Ureter (tissue), 1 donor: ENCODE measurements at places on chromosomes 7 and 10.

DNA sequence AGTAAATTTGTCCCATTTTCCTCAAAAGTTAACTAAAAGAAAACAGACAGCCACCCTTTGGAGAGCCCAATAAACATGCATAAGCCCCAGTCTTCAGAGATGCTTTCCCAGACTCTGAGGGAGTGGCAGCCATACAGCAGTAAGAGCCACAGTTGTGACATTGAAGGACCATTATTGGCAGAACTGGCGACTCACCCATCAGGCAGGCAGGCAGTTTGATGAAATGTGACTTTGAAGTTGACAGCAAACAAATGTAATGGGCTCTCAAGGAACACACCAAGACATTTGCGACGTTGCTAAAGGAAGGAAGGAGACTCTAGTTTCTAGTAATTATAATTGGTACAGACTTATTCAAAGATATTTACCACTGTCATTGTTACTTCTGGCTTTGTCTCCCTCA is 287.5 kb upstream of the PHYHIPL start:
- no peak for DNase-seq

- peak; percentile 77 for DNase-seq
Observed at GRCh38 chr10:43287056-43288007, 20.5 kb upstream of the RASGEF1A start.

DNA sequence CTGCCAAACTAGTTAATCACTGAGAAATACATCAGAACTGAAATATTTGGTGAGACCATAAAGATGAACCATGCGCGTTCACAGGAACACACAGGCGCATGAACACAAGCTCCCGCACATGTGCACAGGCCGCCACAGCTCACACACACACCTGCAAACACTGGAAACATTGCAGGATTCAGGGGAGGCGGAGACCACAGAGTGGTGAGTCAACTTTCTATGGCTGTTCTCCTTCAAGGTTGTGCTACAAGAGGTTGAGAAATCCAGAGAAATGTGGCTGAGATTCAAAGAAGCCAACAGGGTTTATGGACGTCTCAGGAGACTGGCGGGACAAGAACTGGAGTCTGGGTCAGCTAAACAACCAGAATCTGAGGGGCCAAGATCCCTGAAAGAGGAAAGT is 17.8 kb downstream of the ESYT2 start:
- no peak for DNase-seq

DNA sequence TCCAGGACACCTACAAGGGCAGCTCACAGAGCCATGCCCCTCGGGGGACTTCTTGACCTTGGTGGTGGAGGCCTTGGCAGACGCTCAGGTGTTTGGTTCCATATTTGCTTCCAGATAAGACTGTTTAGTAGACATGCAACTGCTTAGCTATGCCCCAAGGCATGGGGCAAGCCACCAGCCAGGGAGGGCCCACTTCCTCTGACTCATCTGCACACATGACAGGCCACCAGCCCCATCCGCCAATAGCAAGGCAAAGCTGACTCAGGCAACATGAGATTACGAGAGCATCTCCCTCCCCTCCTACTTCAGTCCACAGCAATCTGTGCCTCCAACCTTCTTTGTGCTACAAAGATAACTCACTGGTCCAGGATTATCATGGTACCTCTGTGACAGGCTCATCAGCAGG is 54.9 kb downstream of the KCNMA1 start:
- no peak for DNase-seq

GRCh38 chr10:1426786-1427185 is 310.5 kb downstream of the ADARB2 start:
- DNase-seq, result no peak

GRCh38 chr10:91601212-91601611 is 31.7 kb downstream of the PPP1R3C start:
- DNase-seq, result no peak

DNA sequence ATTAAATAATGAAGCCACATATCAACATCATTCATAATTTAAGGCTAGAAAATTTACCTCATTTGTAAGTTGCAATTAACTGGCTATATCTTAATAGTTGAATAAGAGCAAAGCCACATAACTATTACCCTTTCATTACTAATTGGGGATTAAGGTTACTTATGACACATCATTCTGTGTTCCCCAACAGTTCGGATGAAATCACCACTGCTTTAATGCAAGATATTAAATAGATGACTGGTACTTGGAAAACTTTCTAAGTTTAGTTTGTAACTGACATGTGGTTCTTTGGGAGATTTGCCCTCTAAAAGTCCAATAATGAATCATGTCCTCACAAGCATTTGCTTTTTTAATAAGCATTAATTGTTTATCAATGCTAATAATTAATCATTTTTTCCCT is 109.1 kb downstream of the MTERF1 start:
- no peak for DNase-seq

DNA sequence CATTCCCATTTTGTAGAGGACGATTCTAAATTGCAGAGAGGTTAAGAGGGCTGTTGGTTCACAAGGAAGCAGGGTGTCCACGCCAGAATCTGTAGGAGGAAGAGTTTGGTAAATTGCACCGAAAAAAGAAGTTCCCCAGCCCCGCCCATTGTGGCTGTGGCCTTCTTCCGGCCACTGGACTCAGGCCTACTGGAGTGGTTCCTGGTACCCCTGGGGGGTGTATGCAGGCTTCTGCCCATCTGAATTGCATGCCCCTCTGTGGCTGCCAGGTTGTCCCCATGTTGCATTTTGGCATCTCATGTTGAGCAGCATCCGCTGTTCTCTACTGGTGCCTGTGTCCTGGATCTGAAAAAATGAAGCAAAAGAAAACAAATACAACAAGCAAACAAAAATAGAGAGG is 234.2 kb downstream of the WDR11 start:
- DNase-seq, result no peak

DNA sequence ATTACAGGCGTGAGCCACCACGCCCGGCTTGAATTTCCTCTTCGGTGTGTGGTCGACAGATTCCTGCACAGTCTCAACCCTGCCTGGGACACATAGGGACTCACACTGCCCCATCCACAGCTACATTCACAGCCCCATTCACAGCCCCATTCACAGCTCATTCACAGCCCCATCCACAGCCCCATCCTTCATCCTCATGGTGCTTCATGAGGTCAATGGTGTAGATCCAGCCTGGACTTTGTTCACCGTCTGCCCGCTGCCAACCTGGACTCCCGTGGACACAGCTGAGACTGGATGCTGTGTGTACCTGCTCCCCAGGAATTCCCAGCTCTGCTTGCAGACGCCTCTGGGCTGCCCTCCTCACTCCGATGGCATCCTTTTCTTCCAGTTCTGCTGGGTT is 5.2 kb downstream of the IDI2 start:
- no peak for DNase-seq

DNA sequence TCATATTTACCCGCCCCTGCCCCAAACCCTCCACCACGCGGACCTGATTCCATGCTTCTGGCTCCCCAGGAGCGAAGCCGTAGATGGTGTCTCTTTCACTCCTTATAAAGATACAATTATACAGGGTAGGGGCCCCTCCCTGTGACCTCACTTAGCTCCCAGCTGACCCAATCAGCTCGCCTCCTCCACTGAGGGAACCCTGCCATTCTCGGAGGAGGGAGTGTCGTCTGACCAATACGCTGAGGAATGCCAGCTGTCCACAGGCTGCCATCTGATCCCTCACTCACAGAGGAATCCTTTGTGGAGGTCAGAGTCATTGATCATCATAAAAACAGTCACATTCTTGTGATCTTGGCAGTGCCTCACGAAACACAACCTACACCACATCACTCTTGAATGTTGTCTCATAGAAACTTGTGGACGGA is 67.5 kb upstream of the INSIG1 start:
- DNase-seq, result no peak

DNA sequence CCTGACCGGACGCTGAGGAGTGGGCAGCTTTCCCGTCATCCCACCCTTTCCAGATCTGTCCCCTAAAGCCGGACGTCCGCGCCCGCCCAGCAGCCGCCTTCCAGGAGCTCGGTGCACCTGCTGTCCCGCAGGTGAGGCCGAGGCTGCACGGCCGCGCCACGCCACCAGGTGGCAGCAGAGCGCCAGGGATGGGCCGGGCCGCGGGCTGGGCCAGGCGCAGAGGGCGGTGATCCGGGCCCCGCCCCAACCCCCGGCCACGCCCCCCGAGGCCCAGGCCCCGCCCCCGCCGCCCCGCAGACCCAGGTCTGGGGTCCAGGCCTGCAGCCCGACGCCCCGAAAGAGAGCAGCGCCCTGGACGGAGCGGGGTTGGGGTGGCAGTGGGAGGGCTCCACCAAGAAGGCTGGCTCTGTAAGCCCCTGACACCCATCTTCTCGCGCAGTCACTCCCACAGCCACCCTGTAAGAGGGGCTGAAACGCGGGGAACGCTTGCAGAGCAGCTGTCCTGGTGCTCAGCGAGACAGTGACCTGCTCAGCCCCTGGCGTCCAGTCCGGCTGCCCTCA is 32.2 kb downstream of the FOXL3 start:
- DNase-seq, result peak; percentile 75

- DNase-seq, result no peak
Observed at GRCh38 chr7:19101472-19101871, 16.0 kb downstream of the TWIST1 start.

DNA sequence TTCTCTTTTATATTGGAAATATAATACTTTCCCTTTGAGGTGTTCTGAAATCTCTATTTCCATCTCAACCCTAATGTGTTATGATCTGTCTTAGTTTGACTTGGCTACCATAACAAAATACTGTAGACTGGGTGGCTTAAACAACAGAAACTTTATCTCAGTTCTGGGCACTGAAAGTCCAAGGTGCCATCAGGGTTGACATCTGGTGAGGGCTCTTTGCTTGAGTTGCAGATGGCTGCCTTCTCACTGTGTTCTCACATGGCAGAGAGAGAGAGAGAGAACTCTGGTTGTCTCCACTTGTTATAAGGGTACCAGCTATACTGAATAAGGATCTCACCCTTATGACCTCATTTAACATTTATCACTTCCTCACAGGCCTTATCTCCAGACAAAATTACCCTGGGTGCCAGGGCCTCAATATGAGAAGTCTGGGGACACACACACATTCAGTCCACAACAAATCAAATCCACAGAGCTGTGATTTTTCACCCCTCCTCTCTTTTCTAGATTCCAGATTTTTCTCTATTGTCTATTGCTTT is 104.5 kb downstream of the SRI start:
- no peak for DNase-seq

- DNase-seq, result no peak
Observed at GRCh38 chr10:124429576-124429975, 10.9 kb upstream of the OAT start.

GRCh38 chr7:24036033-24036412 is 248.0 kb upstream of the NPY start:
- no peak for DNase-seq

DNA sequence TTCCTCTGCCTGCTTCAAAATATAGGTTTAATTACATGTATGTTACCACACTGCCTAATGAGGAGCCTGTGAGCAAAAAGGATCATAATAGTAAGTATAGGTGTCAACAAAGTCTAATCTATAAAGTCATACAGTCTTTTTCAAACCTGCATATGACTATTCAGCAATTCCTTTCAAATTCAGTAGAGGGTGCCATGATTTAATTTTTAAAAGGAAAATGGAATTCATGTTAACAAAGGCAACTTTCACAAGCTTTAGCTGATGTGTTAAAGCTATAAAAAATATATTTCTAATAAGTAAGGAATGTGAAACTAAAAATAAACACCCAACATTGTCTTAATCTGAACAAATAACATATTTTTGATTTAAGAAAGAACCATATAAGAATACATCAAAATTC is 52.1 kb downstream of the MPP7 start:
- no peak for DNase-seq

DNA sequence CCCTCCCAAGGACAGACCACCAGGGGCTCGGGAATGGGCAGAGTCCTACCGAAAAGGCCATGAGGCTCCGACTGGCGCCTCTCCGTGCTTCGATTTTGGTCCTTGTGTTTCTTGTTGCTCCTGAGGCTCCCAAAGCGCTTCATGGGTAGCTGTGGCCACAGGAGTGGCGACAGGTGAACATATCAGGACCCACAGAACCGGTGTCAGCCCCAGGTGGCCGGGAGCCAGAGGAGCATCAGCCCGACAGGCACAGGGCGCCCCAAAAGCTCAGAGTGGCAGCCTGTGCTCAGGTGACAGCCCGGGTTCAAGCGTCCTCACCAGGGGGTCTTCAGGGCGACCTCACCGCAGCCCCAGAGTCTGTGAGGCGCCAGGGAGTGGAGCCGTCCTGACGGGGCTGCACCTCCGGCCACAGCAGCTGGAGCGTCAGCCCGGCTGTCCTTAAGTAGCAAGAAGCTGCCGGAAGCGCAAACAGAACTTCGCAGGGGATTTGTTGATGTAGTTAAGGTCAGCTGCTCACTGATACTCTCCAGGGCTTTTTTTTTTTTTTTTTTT is 141.0 kb downstream of the PRKAG2 start:
- no peak for DNase-seq

GRCh38 chr7:122487131-122487530 is 182.6 kb upstream of the FEZF1 start:
- DNase-seq, result no peak

GRCh38 chr7:136693166-136694119 is 175.0 kb upstream of the CHRM2 start:
- no peak for DNase-seq

DNA sequence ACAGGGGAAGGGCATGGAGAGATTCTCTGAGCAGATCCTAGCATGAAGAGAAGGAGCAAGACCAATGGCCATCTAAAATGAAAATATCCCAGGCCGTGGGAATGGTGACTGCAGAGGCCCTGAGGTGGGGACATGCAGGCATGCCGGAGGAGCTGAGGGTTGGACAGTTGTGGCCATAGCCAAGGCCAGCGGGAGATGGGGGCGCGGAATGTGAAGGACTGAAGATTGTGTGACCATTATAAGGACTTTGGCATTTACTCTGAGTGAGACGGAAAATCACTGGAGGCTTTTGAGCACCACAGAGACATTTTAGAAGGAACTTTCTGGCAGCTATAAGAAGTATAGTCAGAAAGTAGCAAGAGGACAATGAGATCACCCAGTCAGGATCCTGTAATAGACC is 341.1 kb downstream of the SFMBT2 start:
- no peak for DNase-seq

DNA sequence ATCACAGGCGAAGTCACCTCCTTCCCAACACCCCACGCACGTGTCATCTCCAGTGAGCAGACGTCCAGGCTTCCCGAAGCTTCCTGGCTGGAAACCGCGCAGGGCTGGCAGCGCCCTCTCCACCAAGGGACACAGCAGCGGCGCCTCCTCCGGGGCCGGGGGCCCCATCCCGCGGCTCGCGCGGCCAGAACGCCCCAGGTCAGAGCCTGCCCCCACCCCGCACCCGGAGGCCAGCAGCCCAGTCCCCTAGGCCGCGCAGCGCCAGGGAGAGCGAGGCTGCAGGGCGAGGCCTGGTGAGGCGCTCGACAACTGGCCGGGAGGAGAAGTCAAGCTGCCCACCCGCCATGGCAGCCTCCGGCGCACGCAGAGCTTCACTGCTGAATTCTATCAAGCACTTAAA is 247.0 kb downstream of the SEMA3D start:
- no peak for DNase-seq

- no peak for DNase-seq
Observed at GRCh38 chr10:67934336-67934735, 49.9 kb downstream of the SIRT1 start.

- DNase-seq, result no peak
Observed at GRCh38 chr7:25371972-25372371, 143.7 kb upstream of the NPVF start.
